Type B pancreatic cell (in vitro differentiated cells): ENCODE measurements at places on chromosomes 3 and 15. TPM values are rescaled to one million over a fixed set of nuclear protein-coding genes. Genes with fewer than 3 reads are reported as not detected.
A peak's percentile ranks its signal among the peaks of the same experiment; 100 is the strongest.

GRCh38 chr3:184389384-184389783 lies 9.5 kb downstream of the CHRD start:
- DNase-seq, result no peak

Gene ITIH1
- 8.0 and 12.2 TPM in 2 replicates for total RNA-seq

Gene MCF2L2
- total RNA-seq, result 1.2 and 2.7 TPM in 2 replicates

GRCh38 chr3:168684519-168684918 lies 588.8 kb upstream of the GOLIM4 start:
- DNase-seq, result no peak

DNA sequence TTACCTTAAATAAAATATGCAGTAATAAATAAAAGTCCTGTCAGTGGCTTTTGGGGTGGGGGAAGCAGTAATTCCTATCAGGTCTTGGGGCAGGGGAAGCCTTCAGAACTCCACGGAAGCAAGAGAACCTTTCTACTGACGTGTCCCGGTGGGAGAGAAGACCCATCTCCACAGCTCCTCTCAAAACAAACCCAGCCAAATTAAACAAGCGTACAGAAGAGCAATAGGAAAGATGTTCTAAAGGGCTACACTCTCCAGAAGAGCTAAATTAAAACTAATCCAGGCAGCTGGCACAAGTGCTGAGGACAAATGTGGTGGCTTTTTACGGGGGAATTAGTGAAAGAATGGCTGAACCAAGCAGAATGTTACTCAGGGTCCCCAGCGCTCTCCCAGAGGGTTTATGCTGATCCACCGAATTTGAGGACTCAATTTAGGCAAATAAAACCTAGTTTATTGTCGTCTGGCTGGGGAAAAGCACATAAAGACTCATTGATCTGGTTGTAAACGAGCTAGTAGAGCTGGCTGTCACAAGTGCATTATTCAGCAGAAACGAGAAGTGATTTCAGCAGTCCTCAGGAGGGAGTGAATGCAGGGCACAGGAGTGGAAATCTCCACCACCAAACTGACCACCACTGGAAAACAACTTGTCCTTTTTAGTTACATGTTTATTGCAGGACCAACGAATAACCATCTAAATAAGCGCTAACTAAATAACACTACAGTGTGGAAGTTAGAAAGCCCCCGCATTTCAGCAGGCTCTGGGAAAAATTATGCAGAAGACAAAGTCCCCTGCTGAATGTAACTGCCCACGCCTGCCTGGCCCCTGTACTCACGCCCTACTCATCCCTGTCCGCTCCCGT lies 13.5 kb downstream of the BFSP2 start:
- DNase-seq, result no peak

Gene CADPS
- total RNA-seq, result 21.6 and 26.8 TPM in 2 replicates

- DNase-seq, result no peak
These were observed 217.8 kb upstream of the CD96 start for GRCh38 chr3:111324151-111324550.

Gene KLF15
- 2.4 and 7.9 TPM in 2 replicates for total RNA-seq

Gene COLQ
- total RNA-seq, result 2.4 and 4.1 TPM in 2 replicates

GRCh38 chr3:11600501-11601282 lies 43.0 kb downstream of the VGLL4 start:
- no peak for DNase-seq

GRCh38 chr3:46702246-46703012 lies 1.2 kb downstream of the TMIE start:
- no peak for DNase-seq

GRCh38 chr3:189598530-189599225 lies 32.5 kb upstream of the TP63 start:
- no peak for DNase-seq

GRCh38 chr3:33196538-33196937 lies 22.1 kb downstream of the SUSD5 start:
- no peak for DNase-seq

- no peak for DNase-seq
These were observed 21.6 kb downstream of the ACSBG1 start for GRCh38 chr15:78212546-78213424.

- no peak for DNase-seq
These were observed 5.0 kb downstream of the MITF start for GRCh38 chr3:69743975-69744906.

DNA sequence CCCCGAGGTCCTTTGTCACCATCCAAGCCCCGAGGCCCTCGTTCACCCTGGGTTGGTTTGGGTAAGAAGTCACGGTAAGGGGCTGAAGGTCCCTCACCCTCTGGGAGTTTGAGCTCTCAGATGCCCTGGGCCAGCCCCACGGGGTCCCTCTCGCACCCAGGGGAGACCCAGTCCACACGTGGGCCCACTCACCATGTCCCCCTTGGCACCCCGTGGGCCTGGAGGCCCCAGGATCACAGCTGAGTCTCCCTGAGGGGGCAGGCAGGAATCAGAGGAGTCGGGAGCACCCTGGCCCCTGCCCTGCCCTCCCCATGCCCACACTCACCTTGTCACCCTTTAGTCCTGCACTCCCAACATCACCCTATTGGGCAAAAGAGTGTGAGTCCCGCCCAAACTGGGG lies 5.8 kb upstream of the UCN2 start:
- DNase-seq, result no peak

Gene ACOX2
- 5.6 and 6.9 TPM in 2 replicates for total RNA-seq

- no peak for DNase-seq
These were observed 769 bp upstream of the CSPG4 start for GRCh38 chr15:75713338-75713895.

- DNase-seq, result no peak
These were observed 16.7 kb downstream of the MCTP2 start for GRCh38 chr15:94247789-94248638.

Gene CAMKV
- 1.6 and 10.6 TPM in 2 replicates for total RNA-seq

- DNase-seq, result no peak
These were observed 1.8 kb downstream of the NME9 start for GRCh38 chr3:138327831-138328230.

Gene RTP3
- not detected in 2 replicates for total RNA-seq

GRCh38 chr3:11346416-11346815 lies 74.2 kb downstream of the ATG7 start:
- DNase-seq, result no peak

Gene CLRN1
- total RNA-seq, result not detected in 2 replicates

DNA sequence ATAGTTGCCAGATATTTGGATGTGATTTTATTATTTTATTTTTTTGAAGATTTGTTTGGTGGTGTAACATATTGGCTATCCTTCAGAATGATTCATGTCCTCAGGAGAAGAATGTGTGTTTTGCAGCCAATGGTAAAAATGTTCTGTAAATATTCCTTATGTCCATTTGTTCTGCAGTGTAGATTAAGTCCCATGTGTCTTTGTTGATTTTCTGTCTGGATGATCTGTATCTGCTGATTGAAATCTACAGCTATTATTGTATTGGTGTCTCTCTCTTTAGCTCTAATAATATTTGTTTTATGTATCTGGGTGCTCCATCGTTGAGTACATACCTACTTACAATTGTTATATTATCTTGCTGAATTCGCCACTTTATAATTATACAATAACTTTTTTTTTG lies 1641.7 kb downstream of the OTOL1 start:
- no peak for DNase-seq

DNA sequence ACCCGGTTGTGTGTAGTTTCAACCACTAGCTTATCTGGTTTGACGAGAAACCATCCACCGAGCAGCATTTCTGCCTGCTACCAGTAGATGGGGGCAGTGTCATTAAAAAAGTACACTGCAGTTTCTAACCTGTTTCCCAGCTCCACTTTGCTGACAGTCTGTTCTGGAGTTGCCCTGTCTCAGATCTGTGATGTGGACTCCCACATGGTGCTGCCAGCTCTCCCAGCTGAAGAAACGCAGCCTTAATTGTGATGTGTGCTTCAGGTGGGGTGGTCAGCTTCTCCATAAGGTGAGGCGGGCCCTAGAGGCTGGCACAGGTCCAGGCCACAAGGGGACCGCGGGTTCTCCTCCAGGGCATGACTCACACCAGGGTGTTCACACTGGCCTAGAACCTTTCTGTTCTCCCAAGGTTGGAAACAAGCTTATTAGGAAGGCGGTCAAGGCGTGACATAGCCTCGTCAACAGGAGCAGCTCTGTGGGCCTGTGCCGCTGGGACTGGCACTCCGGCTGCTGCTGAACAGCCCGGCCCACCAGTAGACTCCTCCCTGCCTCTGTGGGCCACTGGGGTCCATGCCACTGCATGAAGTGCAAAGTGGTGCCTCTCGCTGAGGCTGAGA lies 2.9 kb upstream of the FAM43A start:
- peak; percentile 83 for DNase-seq

Gene TAGLN3
- 4.8 and 14.8 TPM in 2 replicates for total RNA-seq

Gene CHCHD4
- total RNA-seq, result 13.6 and 14.1 TPM in 2 replicates

- no peak for DNase-seq
These were observed 257.7 kb downstream of the DIPK2A start for GRCh38 chr3:144229330-144229729.

Gene AGTR1
- 0.90 and 2.4 TPM in 2 replicates for total RNA-seq

Gene LRRC34
- total RNA-seq, result 2.7 and 4.0 TPM in 2 replicates

Gene ACTR8
- 40.1 and 46.7 TPM in 2 replicates for total RNA-seq

- no peak for DNase-seq
These were observed 201.1 kb downstream of the UBE2E2 start for GRCh38 chr3:23404246-23404645.

- DNase-seq, result no peak
These were observed 23.4 kb upstream of the ACAP2 start for GRCh38 chr3:195466251-195466650.

DNA sequence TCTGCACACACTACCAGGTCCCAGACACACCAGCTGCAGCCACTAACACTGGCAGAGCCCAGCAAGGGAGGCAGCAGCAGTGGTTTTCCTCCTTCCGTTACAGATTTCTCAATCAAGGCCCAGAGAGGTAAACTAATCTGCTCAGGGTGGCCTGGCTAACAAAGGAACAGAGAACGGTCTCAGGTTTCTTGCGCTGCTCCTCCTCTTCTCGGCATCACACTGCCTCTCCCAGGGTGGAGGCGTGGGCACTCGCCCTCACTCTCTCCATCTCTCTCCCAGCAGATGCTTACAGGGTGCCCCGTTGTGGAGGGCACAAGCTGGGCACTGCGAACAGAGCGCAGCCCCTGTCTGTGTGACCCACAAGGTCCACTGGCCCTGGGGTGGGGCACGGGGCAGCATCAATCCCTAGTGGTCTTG lies 228.7 kb downstream of the VPS13C start:
- DNase-seq, result no peak

DNA sequence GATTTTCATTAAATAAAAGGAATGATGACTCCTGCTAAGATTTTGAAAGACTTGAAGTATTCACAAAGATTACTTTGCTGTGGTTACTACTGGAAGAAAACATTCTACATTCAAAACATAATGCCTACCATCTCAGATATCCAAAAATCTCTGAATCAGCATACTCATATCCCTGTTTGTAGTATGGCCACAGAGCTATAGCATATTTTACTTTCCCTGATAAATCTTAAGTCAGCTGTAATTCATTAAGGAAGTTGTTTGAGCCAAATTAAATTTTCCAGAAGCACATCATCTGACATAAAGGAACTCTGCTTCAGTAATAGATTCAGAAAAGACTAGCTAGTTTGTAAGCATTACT lies 942.0 kb downstream of the ROBO1 start:
- DNase-seq, result no peak

GRCh38 chr3:55177749-55178148 lies 249.9 kb upstream of the LRTM1 start:
- DNase-seq, result no peak

Gene SLC22A13
- total RNA-seq, result 0.60 and 0.79 TPM in 2 replicates

Gene RFT1
- 23.4 and 31.0 TPM in 2 replicates for total RNA-seq

Gene GOLGA6D
- total RNA-seq, result 0.19 TPM in 1 of 2 replicates, not detected in the other

Gene DUOXA1
- total RNA-seq, result 3.2 and 9.4 TPM in 2 replicates

Gene NCK1
- 24.3 and 28.6 TPM in 2 replicates for total RNA-seq

- no peak for DNase-seq
These were observed 37.4 kb downstream of the POLQ start for GRCh38 chr3:121508389-121508788.

DNA sequence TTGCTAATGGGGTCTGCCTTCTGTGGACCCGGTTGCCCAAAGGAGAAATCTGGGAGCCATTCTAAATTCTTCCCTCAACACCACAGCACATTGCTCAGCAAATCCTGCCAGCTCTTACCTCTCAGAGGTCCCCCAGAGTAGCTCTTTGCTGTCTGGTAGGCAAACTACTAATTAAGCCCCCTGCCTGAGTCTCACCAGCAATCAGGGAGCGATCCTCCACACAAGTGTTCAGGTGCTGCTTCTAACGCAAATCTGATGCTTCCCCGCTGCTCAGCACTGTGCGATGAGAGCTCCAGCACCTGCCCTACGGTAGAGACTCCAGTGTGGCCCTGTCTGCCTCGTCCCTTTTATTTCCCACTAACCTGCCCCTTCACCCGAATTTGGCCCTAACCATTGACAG lies 60.5 kb downstream of the HCN4 start:
- DNase-seq, result no peak

Gene GTF2A2
- total RNA-seq, result 109 and 115 TPM in 2 replicates

Gene SLITRK3
- total RNA-seq, result 0.12 and 8.4 TPM in 2 replicates

DNA sequence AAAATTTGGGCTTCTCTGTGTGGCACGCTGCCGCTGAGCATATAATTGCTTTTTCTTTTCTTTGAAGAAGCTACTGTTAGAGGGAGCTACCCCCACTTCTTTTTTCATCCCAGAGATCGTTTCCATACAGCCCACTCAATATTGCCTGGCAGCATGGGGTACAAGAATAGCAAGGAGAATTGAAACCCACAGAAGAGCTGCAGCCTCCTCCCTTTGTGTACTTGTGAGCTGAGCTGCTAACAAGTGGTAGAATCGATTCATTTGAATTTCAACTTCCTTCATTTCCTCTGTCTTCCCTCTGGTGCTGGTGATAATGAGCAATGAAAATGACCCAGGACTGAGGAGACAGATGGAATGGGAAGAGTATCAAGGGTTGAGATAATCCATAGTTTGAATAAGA lies 64.9 kb downstream of the LRRC3B start:
- no peak for DNase-seq

DNA sequence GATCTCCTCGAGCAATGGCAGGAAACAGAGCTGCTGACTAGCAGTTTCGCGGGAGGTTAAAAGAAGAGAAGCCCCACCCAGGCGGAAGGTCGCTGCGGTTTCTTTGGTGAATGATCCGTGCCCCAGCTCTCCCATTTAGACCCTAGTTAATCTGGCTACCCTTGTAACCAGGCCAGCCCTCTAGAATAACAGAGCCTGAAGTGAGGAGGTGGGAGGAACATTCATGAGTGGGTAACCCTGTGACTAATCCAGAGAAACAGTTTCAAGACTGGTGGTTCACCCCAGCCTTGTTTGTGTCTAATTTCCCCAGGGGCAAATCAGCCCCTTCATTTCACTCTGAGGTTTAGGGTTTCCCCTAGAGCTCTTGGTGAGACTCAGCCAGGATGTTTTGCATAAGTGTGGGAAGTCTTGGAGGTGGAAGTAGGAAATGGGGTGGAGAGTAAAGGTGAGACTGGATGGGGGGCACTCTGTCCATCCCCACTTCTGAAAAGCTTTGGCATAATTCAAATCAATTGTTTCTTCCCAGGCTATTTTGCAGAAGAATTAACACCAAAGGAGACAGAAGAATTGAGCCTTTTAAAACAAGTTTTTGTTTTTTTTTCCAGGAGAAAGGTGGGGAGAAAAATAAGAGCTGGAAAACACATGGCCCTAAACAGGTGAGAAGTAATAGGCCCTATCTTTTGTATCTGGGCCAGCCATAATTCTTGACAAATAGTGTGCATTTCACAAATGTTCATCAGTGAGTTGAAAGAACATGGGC lies 303.1 kb downstream of the RPLP1 start:
- DNase-seq, result no peak
